Gastroesophageal sphincter (tissue), 4 donors: ENCODE measurements at places on chromosomes 3 and 15.

DNA sequence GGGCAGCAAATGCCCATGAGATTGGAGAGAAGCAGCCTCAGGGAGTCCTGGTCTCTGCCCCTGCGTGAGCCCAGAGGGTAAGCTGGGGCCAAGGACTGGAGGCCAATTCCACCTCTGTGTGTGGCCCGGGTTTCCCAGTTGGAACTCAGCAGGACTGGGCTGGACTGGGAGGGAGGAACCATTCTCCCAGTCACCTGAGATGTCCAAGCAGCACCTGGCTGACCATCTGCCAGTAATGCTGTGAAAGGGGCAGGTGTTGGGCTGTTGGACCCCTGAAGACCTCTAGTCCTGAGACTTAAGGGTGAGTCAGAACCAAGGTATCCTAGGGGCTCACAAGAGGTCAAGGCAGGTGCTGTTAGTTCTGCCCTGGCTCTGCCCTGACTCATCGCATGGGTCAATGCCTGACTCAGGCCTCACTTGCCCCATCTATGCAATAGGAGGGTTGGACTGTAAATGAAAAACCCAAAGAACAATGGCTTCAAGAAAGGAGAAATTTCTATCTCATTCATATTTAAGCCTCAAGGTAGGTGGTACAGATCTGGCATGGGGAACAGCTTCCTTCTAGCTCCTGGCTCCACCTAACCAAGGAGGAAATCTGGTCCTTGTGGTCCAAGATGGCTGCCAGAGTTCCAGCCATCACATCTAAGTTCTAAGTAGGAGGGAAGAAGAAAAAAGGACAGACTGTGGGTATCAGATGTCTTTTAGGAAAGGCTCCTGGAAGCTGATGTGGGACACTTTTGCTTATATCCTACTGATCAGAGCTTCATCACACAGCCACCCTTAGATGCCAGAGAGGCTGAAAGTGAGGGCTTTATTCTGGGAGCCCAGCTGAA, 111.3 kb downstream of the FBLN2 start:
- ATAC-seq = no peak

GRCh38 chr3:188200481-188200880, 46.5 kb downstream of the LPP start:
- ATAC-seq = no peak

DNA sequence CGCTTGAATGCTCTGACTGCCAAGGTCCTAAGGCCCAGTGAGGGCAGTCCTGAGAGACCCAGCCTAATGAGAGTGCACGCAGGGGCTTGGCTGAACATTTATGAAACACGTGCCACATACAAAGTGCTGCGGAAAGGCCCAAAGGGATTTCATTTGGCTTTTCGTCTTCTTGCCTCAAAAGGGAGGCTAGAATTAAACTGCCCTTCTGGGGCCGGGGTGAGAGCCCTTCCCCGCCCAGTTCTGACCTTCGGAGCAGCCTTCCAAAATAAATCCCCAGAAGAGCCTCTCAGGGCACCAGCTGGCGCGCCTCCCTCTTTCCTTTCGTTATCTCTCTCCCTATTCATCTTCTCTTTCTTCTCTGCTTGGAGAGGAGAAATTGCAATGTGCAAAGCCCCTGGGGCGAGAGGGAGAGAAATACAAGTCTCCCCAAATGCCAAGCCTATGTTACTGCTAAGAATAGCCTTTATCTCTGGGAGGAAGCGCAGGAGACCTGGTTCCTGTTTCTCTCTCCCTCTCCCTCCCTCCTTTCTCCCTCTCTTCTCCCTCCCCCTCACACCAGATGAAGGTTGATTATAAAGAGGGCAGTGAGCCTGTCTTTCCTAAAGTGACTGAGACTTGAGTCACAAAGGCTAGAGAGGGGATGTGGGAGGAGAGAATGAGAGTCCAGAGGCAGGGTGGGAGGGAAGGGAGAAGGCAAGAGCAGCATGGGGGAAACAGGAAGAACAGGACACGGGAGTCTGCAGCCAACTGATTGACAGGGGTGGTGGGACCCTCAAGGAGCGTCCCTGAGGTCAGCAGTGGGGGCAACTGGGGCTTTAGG, 36.7 kb upstream of the NDUFB4 start:
- peak; percentile 37 for ATAC-seq

DNA sequence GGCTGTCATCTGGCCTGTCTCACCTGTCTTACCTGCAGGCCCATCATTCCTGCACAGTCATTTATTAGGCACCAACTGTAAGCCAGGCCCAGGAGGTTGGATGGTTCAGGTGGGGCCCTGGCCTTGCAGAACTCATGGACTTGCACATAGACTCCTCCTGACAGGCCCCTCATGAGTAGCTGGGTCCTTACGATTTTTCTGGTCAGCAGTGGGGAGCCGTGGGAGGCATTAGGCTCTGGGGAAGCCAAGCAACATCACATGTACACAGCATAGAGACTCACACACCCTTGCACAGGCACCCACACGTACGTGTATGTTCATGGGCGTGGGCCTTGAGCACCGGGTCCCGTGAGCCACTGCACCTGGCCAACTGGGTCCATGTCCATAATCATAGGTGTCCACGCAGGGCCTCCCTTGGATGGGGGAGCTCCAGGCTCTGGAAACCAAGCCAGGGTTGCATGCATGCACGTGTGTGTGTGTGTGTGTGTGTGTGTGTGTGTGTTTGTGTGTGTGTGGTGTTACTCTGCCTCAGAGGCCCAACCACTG, 20.3 kb downstream of the CISH start:
- ATAC-seq = no peak

- ATAC-seq = no peak
These were observed 7.3 kb downstream of the RFT1 start for GRCh38 chr3:53122933-53123305.

DNA sequence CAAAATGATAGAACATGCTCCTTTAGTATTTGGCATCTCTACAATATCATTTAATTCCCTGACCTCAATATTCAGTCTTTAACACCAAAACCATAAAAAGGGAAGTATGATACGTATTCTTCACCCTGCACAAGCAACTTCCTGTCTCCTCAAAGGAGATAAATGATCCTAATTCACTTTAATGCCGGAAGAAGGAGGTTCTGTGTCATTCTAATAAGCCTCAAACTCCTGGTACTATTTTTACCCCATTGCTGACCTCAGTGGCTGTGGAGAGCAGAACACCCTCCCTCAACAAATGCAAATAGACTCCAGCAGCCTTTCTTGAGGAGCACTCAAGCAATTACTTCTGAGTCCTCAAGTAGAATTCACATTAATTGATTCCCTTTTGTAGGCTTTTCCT, 173.3 kb downstream of the TMEM108 start:
- ATAC-seq = no peak

DNA sequence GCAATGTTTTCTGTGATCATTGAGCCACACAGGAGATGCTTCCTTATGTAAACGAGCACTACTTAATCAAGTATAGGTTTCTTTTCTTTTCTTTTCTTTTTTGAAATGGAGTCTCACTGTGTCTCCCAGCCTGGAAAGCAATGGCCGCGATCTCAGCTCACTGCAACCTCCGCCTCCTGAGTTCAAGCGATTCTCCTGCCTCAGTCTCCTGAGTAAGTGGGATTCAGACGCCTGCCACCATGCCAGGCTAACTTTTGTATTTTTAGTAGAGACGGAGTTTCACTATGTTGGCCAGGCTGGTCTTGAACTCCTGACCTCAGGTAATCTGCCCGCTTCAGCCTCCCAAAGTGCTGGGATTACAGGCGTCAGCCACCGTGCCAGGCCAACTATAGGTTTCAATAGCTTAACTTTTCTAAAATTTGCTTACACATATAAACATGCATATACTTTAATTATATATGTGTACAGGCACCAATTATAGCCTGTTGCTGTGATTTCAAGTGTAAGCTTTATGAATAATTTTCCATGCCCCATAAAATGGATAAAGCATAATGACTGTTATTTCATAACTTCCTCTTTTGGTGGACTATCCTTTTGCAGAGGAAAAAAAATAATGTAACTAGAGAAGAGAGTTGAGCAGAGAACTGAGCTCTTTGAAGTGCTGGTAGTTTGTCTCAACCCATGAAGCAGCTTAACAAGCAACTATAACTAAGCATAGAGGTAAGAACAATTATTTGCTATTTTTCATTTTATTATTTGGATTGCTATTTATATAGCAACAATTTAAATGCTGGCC, 24.8 kb upstream of the MBNL1 start:
- no peak for ATAC-seq

DNA sequence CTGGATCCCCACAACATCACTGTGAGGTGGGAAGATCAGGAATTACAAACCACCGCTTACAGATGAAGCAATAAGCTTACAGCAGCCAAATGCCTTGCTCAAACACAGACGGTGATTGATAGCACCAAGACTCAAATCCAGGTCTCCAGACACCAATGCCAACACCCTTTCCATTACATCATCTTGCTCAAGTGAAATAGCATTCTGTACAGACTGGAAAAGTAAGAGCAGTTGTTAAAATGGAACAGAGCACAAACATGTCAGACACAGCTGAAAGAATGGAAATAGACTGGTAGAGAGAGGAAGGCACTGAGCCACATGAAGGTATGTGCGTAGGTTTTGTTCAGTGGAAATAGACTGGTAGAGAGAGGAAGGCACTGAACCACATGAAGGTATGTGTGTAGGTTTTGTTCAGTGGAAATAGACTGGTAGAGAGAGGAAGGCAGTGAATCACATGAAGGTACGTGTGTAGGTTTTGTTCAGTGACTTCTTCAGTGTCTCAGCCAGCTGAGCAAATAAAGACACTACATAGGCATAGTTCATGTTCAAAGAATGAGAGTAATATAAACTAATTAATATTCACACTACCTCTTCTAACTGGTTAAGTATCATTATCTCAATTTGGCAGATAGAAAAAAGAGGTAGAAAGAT, 15.6 kb downstream of the CLDN1 start:
- ATAC-seq = peak; percentile 90

DNA sequence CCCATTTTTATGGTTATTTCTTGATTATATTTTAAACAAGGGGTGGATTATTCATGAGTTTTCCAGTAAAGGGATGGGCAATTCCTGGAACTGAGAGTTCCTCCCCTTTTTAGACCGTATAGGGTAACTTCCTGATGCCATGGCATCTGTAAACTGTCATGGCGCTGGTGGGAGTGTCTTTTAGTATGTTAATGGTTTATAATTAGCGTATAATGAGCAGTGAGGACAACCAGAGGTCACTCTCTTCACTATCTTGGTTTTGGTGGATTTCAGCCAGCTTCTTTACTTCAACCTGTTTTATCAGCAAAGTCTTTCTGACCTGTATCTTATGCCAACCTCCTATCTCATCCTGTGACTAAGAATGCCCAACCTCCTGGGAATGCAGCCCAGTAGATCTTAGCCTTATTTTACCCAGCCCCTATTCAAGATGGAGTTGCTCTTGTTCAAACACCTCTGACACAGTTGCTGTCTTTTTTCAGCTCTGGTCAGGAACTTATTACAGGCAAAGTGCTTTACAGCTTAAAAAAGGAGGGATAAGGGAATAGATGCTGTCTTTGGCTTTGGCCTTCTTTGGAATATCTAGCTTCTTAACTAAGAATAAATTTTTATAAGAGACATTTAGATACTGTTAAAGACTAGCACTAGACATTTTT, 257.8 kb downstream of the CNTN4 start:
- no peak for ATAC-seq

DNA sequence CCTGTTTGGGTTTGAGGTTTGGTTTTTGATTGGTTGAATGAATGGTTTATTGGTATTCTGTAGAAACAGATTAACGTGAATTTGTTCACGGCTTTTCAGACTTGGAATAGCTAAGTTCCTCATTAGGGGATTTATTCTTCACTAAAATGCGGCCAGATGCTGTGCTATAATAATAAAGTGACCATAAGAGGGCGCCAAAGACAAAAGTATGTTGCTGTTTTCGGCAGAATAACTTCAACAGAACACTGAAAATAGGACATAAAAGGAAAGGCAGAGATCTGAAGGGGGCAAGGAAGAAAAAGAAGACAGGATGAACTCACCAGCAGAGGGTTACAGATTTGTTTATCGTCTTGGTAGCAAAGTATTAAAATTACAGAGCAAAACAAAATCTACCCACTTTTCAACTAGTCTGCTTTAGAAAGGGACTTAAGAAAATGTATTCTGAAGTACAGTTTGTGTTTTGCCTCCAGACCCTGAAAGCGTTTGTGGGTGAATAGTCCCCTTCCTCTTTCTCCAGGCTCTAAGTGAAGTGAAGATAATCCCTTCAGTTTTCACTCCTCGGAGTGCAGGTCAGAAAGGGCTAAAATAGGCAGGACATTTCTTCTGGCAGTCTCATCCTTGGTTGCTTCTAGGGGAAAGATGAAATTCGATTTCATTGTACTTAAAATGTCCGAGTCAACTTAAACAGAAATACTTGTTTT, 147.6 kb downstream of the IL20RB start:
- peak; percentile 67 for ATAC-seq

DNA sequence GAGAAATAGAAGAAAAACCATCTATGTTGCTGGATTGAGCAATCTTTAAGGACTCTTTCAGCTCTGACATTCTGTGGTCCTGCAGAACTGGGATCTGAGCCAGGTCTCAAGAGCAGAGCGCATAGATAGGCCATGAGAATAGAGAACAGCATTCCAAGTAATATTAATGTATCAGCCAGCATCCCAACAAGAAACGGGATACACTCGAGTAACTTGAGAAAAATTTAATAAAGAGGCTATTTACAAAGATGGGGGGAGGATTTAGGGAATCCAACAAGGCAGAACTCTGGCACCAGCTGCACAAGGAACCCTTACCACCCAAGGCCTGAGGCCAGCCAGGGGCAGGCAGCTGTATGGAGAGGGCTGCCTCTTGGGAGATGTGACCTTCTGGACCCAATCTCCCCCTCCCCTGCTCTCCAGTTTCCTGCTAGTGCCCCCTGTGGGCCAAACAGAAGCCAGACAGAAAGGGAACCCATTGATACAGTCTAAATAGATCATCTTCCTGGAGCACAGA, 8.2 kb downstream of the TMOD2 start:
- ATAC-seq = peak; percentile 67

- no peak for ATAC-seq
These were observed 170.0 kb upstream of the NDN start for GRCh38 chr15:23857028-23857641.

- peak; percentile 65 for ATAC-seq
These were observed 111.7 kb upstream of the KLF13 start for GRCh38 chr15:31214864-31215489.

GRCh38 chr15:70252056-70252950, 154.6 kb upstream of the TLE3 start:
- no peak for ATAC-seq

DNA sequence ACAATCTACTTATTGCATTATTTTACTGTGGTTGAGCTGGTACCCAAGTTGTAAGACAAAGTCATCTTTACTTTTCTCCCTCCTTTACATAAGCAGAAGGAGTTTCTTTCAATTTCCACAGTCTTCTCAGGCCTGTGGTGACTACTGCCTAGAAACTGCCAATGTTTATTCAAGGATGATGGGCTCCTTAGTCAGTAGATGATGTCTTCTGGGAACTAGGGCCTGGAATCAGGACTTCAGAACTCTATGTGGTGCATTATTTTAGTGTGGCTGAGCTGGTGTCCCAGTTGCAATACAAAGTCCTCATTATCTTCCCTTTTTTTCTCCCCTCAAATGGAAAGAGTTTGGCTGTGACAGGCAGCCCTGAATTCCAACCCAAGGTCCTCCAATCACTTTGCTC, 1762.5 kb downstream of the SI start:
- ATAC-seq = no peak

GRCh38 chr3:16663854-16664712, 58.9 kb upstream of the DAZL start:
- no peak for ATAC-seq
